Activated CD4-positive, CD25-positive, alpha-beta regulatory T cell treated with anti-CD3 and anti-CD28 coated beads, Interleukin-2, amount 50 U/mL, for 16 hours (primary cell): ENCODE measurements at places on chromosomes 7 and 10.

- no peak for DNase-seq
These were observed 56.9 kb upstream of the VOPP1 start for GRCh38 chr7:55629051-55629677.

- no peak for DNase-seq
These were observed 42.1 kb downstream of the KCNH2 start for GRCh38 chr7:150936018-150936417.

DNA sequence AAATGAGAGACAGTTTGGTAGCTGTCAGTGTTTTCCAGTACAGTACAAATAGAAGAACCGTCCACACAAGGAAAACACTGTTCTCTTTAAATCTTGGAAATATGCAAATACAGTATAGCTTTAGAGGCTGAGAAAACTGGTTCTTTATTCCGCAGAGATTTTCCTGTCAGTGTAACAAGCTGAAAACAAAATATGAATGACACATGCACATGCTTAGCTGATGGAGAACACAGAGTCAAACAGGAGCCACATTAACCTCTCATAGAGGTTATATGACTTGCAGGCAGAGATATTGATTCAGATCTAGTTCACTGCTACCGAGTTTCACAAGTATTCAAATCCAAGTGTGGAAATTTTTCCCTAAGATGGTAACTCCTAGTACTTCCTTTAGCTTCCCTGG, 135.2 kb upstream of the C1QL3 start:
- DNase-seq: no peak

DNA sequence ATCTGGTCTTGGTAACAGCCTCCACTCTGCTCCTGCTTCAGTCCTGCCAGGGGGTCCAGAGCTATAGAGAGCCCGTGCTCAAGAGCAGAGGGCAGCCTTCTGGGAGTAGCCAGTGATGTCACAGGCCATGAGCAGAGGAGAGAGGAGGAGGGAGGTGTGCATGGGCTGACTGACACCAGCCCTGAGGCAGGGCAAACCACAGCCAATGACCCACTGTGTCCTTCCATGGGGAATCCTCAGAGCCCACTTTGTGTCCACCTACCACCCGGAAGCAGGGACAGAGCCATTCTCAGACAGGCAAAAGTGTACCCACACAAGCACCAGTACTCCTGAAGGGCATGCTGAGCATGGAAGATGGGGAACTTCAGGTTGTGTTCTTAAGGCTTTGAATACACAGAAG, at the start of gene PAX4:
PAX4 (minus strand) TSS at position 101 of the 400 bp plus-strand sequence. CDS start 2,214 bp downstream, outside the sequence.
- no peak for DNase-seq

- no peak for DNase-seq
These were observed 8.1 kb upstream of the POLD2 start for GRCh38 chr7:44131173-44132029.

DNA sequence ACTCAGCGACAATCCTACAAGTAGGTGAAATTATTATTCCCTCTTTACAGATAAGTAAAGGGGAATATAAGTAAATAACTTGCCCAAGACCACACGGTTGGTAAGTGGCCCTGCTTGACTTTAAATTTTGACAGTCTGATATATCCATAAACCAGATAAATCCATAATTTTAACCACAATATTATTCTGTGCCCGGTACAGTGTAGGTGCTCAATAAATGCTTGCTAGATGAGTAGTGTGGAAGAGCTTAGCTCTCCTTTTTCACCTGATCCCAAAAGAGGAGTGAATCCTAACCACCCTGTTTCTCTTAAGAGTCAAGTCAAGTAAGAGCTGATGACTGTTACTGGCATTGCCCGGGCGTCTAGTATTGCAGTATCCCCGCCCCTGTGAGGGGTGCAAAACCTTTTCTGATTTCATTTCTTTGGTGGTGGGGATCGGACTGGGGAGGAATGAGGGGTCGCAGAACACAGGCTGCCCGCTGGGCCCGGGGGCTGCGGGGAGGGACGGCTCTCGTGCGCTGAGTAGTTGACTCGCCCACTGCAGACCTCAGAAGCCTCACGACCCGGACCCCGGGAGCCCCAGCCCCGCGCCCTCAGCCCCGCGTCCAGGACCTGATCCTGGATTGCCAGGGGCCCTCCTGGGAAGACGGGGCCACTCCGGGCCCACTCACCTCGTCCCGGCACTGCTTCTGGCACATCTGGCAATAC, 490 bp downstream of the KIN start:
- DNase-seq: no peak

GRCh38 chr10:129546106-129546505, 79.1 kb downstream of the MGMT start:
- no peak for DNase-seq

DNA sequence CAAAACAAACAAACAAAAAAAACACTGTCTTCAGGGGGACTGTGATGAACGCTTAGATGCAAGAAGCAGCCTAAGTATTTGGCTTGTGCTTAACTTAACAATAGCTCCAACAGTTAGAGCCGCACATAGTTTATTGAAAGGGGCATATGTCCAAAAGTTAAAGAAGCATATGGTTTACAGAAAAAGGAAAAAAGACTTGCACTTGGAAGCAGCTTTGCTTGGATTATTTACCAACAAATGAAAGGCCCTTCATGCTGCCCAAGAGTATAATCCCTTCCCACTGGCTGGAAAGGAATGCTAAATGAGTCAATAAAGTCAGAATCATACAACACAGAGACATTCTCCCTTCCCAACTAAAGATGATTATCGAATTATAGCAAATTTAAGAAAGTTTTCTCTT, 77.9 kb downstream of the GLI3 start:
- no peak for DNase-seq

- no peak for DNase-seq
These were observed 576.5 kb upstream of the VSTM2A start for GRCh38 chr7:53965716-53966115.
